ENCODE measurements at places on chromosomes 4 and X.

- no peak for DNase-seq
These were observed 60.1 kb upstream of the XAGE1B start for GRCh38 chrX:52576946-52577345.

DNA sequence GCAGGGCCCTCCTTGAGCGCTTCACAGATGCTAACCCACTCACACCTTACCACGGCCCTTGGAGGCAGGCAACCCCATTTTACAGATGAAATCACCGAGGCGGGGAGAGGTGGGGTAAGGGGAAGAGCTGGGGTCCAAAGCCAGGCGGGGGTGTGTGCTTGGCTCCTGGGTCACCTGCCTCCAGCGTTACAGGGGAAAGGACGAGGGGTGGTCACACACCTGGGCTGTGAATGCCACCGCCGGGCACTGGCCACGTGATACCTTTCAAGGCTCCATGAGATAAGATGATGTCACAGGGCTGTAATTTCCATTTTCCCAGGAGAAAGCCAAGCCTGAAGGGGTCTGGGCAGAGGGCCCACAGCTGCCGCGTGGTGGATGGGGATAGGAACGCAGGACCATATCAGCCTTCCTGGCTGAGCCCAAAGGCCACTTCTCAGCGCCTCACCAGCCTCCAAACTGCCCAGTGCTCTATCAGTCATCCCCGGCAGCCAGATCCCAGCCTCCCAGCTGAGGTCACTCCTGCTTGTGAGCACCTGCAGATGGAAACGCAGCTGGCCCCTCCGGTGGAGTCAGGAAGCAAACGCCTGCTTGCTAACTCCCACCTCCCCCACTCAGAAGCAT lies 62.4 kb upstream of the CRMP1 start:
- DNase-seq = peak; percentile 51

GRCh38 chrX:22396408-22396807 lies 123.7 kb downstream of the CBLL2 start:
- DNase-seq = no peak

GRCh38 chr4:80202741-80203553 lies 5.6 kb downstream of the PRDM8 start:
- DNase-seq = peak; percentile 83

DNA sequence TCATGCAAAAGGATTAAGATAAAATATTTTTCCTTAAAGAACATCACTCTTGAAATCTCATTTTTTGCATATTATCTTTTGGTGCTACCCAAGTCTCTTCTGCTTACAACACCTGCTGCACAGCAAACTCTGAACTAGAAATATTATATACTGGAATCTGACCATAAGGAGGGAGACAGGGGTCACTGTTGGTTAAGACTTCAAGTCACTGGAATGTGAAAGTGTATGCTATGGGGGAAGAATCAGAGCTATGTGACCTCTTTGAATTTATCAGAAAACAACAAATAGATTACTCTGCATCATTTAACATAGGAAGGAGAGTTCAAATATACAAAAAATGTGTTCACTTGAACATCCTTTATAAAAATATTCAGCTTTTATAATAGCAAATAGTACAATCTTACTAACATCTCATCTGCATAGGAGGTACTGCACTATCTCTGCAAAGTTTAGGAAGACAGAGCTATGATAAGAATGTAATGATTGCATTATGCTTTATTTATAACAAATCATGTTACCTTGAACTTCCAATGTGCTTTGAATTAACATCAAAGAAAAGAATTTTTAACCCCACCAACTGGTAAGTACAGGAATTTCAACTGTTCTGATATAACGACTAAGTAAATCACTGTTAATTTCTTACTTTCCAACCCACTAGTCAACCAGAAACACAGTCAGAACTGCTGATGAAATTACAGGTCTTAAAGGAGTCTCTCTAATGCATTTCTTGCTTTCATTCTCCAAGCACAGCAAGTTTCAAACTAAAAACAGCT lies 69.8 kb downstream of the ZNF827 start:
- no peak for DNase-seq

- no peak for DNase-seq
These were observed 8.8 kb downstream of the HTT-AS start for GRCh38 chr4:3065551-3065950.

GRCh38 chr4:3872834-3873313 lies 106.7 kb downstream of the ADRA2C start:
- no peak for DNase-seq

- DNase-seq = no peak
These were observed 3.9 kb upstream of the CXCL13 start for GRCh38 chr4:77601614-77602187.

GRCh38 chrX:53684415-53685192 lies 1.9 kb downstream of the HUWE1 start:
- no peak for DNase-seq

DNA sequence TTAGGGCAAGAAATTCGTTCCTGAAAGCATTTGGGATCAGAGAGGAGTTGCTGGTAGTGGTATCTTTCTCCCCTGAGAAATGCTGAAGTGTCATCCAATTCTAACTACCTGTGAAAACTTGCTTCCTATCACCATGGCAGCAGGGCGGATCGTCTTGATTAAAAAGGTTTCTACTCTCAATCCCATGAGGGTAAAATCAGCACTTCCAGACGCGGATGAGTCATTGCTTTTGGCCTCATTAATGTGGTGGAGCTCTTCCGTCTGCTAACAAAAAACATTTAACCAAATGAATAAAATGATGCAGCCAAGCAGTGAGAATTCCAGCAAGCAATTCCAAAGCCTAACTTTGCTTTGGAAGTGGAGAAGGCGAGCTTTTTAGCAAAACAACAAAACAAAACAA lies 325.6 kb downstream of the CAMK2D start:
- no peak for DNase-seq

DNA sequence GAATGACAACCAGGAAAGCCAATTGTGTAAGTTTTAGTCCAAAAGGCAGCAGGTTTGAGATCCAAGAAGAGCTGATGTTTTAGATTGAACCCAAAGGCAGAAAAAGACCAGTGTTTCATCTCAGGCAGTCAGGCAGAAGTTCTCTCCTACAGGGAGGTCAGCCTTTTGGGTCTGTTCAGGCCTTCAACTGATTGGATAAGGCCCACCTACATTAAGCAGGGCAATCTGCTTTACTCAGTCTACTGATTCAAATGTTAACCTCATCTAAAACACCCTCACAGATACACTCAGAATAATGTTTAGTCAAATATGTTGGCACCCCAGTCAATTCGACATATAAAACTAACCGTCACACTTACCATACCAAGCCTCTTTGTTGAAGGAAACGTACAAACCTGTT lies 134.2 kb upstream of the NEIL3 start:
- no peak for DNase-seq

DNA sequence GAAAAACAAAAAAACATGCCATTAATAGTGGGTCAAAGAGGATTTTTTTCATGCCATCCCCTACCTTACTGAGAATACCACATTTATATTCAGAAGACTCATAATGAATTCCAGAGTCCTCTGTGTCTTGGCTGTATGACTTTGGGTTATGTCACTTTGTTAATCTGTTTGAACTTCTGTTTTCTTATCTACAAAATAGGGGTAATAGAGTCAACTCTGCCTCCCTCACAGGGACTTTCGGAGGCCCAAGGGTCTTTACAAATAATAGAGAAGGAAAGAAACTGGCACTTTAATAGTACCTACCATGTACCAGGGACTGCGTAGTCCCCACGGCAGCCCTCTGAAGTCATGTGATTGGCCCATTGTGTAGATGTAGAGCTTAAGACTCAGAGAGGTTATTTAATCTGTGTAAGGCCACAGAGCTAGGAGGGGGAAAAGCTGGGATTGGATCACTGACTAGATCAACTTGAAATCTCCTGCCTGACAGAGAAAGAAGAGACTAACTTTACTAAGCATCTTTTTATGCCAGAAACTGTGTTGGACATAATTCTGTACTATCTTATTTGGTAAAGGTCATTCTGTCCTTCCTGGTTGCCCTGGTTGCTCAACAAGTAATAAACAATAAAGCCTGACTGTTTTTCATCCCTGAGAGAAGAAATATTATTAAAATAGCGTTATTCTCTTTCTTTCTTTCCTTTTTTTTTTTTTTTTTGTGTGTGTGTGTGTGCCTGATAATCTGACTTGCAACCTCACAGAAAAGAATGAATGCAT lies 59.6 kb downstream of the NFKB1 start:
- no peak for DNase-seq

DNA sequence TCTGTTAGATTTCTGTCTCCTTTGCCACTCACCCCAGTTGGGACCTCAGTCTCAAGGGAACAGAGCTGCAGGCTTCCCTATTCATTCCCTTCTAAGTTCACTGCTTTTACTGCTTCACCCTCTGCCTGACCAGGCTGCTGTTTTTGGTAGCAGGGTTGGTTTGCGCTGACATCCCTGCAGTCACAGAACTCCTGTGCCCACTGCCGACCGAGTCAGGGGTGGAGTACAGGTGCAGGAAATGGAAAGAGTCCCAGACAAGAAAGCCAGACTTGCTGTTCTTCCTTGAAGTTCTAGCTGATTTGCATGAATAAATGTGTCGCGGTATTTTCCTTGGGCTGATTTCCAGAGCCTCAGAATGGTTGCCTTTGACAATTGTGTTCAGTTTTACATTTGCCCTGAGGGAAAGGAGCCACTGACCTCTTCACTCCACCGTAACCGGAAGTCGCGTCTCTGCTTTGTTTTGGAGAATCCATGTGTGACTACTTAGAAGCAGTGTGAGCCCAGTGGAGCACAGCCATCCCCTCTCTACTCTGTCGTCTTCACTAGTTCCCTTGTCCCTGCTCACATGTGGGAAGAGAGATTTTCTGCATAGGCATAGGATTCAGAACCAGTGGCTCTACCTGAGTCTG lies 84.8 kb downstream of the TNIP2 start:
- no peak for DNase-seq

DNA sequence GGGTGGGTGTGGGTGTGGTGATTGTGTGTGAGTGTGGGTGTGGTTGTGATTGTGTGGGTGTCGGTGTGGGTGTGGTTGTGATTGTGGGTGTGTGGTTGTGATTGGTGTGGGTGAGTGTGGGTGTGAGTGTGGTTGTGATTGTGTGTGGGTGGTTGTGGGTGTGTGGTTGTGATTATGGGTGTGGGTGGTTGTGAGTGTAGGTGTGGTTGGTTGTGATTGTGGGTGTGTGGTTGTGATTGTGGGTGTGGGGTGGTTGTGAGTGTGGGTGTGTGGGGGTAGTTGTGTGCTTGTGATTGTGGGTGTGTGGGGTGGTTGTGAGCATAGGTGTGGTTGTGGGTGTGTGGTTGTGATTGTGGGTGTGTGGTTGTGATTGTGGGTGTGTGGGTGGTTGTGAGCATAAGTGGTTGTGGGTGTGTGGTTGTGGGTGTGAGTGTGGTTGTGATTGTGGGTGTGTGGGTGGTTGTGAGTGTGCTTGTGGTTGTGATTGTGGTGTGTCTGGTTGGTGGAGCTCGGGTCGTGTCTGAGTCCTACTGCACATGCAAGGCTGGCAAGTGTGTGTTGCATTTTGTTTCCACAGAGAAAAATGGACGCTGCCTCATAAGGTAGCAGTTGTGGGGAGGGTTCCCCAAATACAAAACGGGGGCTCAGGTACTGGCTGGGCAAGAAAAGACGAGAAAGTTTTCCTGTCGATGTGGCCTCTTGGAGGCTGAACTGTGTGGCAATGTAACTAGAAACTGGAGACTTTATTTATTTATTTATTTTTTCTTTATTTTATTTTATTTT lies 116.7 kb downstream of the UBE2K start:
- DNase-seq = peak; percentile 64

- peak; percentile 88 for DNase-seq
These were observed 26.7 kb downstream of the HTT-AS start for GRCh38 chr4:3047464-3048286.

GRCh38 chr4:74755486-74755885 lies 38.8 kb downstream of the BTC start:
- no peak for DNase-seq

DNA sequence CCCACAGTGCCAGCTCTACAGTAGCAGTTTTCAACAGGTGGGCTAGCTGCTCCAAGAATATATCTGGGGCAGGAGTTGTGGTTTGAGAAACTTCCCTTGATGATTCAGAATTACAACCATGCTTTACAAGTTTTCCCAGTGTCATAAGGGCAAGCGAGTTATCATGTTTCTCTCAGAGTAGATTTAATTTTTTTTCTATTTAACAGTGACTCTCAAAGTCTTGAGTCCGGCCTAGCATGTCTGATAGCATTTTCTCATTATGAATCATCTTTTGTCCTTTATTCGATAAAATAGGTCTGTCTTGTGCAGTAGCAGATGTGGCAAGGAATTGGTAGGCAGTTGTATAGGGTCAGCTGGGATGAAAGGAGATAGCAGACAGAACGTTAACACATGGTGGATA lies 62.2 kb upstream of the SPANXD start:
- DNase-seq = no peak

DNA sequence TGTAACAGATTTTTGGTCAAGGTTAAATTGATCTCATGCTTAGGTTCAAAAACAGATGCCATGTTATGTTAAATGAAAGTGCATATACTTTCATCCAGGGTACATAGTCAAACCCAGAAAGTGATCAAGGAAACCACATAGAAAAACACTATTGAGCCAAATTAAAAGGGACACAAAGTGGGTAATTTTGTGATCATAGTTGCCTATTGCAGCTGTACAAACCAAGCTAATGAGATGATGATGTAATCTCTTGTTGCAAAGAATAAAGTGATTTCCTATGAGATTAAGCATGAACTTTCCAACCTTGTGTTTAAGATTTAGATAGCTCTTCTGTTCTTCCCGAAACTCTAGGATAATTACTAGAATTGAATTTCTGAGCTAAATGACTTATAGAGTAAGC lies 20.2 kb upstream of the LIMCH1 start:
- DNase-seq = no peak

GRCh38 chrX:34880656-34881055 lies 61.9 kb upstream of the FAM47B start:
- DNase-seq = no peak

GRCh38 chrX:72078411-72078810 lies 53.3 kb downstream of the RTL5 start:
- no peak for DNase-seq

DNA sequence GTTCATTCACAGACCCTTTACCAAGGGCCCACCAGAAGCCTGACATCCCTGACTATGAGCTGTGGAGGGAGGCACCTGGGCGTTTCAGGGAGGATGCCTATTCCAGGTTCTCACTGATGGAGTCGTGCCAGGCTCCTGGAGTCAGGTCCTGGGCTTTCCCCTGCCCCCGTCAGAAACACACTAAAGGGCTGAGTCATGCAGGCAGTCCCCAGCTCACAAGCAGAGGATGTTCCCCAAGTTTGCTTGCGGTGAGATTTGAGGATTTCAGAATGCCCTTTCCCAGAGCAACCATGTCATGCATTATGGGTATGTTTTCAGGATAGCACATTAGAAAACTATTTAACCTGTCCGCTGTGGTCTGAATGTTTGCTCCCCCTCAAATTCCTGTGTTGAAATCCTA lies 45.2 kb downstream of the FHDC1 start:
- no peak for DNase-seq

DNA sequence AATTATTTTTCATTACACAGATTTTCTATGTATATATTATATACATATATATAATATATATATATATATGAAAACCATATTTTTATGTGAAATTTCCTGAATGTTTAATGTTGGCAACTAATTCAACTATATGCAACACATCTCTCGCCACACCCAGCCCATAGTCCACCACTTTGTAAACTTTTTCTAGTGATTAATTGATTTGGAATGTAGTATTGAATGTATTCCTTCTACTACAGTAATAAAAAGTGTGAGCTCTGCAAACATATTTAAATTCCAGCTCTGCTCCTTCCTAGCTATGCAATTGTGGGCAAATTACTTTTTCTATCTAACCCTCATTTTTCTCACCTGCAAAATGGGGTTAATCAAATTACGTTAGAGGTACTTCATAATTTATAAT lies 187.8 kb downstream of the TEX11 start:
- DNase-seq = no peak

All from activated effector memory CD4-positive, alpha-beta T cell treated with anti-CD3 and anti-CD28 coated beads, Interleukin-2, amount 50 U/mL, for 16 hours (primary cell).